Cardiac muscle cell (in vitro differentiated cells and primary cell): ENCODE measurements at places on chromosomes 6 and 20. TPM values are rescaled to one million over a fixed set of nuclear protein-coding genes. Genes with fewer than 3 reads are reported as not detected.

DNA sequence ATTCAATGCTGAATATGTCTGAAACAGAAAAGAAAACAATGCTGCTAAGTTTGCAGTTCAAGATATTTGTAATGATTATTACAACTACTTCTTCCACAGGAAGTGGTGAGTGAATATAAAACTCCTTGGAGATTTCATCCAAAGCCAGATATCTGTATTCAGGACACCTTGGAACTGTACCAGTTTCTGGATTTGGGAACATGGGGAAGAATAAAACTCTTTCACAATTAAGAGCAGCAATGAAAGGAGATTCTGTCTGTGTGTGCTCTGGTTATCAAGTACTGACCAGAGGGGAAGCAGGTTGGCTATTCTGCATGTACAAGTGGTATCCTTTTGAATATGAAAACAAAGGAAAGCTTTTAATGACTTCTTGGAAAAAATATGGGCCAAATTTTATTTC, 21.1 kb downstream of the ELOVL2 start:
- peaks cover 13% of the 10 kb centered on the region for H3K4me1 ChIP-seq
- H3K4me3 ChIP-seq: no peak overlapping the region
- no peaks in the 10 kb centered on the region for H3K36me3 ChIP-seq

- no peak overlapping the region for H3K4me3 ChIP-seq
- no peaks in the 10 kb centered on the region for H3K4me1 ChIP-seq
- no peak for DNase-seq
- no peaks in the 10 kb centered on the region for H3K36me3 ChIP-seq
- H3K27me3 ChIP-seq: no peaks in the 10 kb centered on the region
These were observed 79.3 kb downstream of the INSM1 start for GRCh38 chr20:20447196-20447595.

- H3K27me3 ChIP-seq: no peaks in the 10 kb centered on the region
- no peak overlapping the region for H3K27ac ChIP-seq
- H3K4me1 ChIP-seq: no peaks in the 10 kb centered on the region
- H3K4me3 ChIP-seq: no peak overlapping the region
These were observed 76.6 kb upstream of the HSF2 start for GRCh38 chr6:122322824-122323223.

GRCh38 chr6:134764741-134765140, 185.2 kb downstream of the ALDH8A1 start:
- DNase-seq: peak; percentile 51
- no peak overlapping the region for H3K27ac ChIP-seq
- peaks cover 6% of the 10 kb centered on the region for H3K4me1 ChIP-seq
- no peaks in the 10 kb centered on the region for H3K36me3 ChIP-seq
- no peak overlapping the region for H3K4me3 ChIP-seq

DNA sequence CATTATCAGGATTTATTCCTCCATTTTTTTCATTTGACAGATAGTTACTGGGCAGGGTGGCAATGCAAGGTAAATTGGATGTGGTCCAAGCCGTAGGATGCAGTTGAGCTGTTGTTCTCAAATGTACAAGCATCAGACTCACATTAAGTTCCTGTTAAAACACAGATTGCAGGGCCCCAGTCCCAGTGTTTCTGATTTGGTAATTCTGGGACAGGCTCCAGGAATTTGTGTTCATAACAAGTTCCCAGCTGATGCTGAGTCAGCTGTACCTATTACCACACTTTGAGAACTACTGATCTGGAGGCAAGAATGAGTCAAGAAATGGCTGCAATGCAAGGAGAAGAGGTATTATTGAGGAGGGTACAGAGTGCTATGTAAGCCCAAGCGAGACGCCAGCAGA, 11.7 kb downstream of the TMEM244 start:
- DNase-seq: peak; percentile 94
- no peak overlapping the region for H3K4me3 ChIP-seq
- H3K4me1 ChIP-seq: no peaks in the 10 kb centered on the region
- no peaks in the 10 kb centered on the region for H3K36me3 ChIP-seq

- no peak overlapping the region for H3K27ac ChIP-seq
- H3K36me3 ChIP-seq: no peaks in the 10 kb centered on the region
- no peak for DNase-seq
- peaks cover 26% of the 10 kb centered on the region for H3K27me3 ChIP-seq
- no peaks in the 10 kb centered on the region for H3K4me1 ChIP-seq
- no peak overlapping the region for H3K4me3 ChIP-seq
These were observed 172.8 kb upstream of the PMEPA1 start for GRCh38 chr20:57882451-57883161.

GRCh38 chr6:10081957-10082356, 332.9 kb downstream of the TFAP2A start:
- DNase-seq: no peak
- no peaks in the 10 kb centered on the region for H3K36me3 ChIP-seq
- no peaks in the 10 kb centered on the region for H3K4me1 ChIP-seq
- no peak overlapping the region for H3K27ac ChIP-seq
- H3K27me3 ChIP-seq: no peaks in the 10 kb centered on the region
- H3K4me3 ChIP-seq: no peak overlapping the region

DNA sequence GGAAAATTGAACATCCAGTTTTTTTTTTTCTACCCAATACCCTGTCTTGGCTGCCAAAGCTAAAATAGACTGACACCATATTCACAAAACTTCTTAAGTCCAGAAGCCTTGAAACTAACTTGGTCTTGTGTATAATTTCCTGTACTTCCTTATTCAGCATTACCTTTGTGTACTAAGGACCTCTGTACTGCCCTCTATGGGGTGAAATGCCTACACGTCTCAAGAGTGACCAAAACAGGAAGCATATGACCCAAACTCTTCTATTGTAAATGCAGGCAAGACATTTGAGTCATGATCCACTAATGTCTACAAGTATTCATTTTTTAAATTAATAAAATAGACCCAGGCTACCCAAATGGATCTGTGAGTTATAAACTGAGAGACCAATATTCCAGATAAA, 50.4 kb downstream of the HMGCLL1 start:
- H3K4me3 ChIP-seq: no peak overlapping the region
- peak; percentile 41 for DNase-seq
- no peaks in the 10 kb centered on the region for H3K4me1 ChIP-seq
- no peaks in the 10 kb centered on the region for H3K27me3 ChIP-seq
- no peak overlapping the region for H3K27ac ChIP-seq
- H3K36me3 ChIP-seq: no peaks in the 10 kb centered on the region

- peaks cover 23% of the 10 kb centered on the region for H3K4me1 ChIP-seq
- peak overlapping the region; percentile 99 for H3K27ac ChIP-seq
- peak; percentile 92 for DNase-seq
- H3K4me3 ChIP-seq: peak overlapping the region; percentile 76
These were observed 828 bp upstream of the DSTN start for GRCh38 chr20:17568972-17569521.

GRCh38 chr6:20117474-20117873, 94.8 kb downstream of the MBOAT1 start:
- DNase-seq: no peak
- no peaks in the 10 kb centered on the region for H3K36me3 ChIP-seq
- no peak overlapping the region for H3K4me3 ChIP-seq

GRCh38 chr20:49676581-49677291, 36.9 kb downstream of the B4GALT5 start:
- DNase-seq: no peak
- no peaks in the 10 kb centered on the region for H3K36me3 ChIP-seq
- H3K4me1 ChIP-seq: peaks cover 18% of the 10 kb centered on the region
- H3K27me3 ChIP-seq: no peaks in the 10 kb centered on the region
- H3K27ac ChIP-seq: no peak overlapping the region

- H3K27ac ChIP-seq: peak overlapping the region; percentile 46
- peak; percentile 91 for DNase-seq
- H3K36me3 ChIP-seq: peaks cover 3% of the 10 kb centered on the region
- H3K27me3 ChIP-seq: no peaks in the 10 kb centered on the region
These were observed 4.3 kb downstream of the GABBR1 start for GRCh38 chr6:29628419-29629281.

DNA sequence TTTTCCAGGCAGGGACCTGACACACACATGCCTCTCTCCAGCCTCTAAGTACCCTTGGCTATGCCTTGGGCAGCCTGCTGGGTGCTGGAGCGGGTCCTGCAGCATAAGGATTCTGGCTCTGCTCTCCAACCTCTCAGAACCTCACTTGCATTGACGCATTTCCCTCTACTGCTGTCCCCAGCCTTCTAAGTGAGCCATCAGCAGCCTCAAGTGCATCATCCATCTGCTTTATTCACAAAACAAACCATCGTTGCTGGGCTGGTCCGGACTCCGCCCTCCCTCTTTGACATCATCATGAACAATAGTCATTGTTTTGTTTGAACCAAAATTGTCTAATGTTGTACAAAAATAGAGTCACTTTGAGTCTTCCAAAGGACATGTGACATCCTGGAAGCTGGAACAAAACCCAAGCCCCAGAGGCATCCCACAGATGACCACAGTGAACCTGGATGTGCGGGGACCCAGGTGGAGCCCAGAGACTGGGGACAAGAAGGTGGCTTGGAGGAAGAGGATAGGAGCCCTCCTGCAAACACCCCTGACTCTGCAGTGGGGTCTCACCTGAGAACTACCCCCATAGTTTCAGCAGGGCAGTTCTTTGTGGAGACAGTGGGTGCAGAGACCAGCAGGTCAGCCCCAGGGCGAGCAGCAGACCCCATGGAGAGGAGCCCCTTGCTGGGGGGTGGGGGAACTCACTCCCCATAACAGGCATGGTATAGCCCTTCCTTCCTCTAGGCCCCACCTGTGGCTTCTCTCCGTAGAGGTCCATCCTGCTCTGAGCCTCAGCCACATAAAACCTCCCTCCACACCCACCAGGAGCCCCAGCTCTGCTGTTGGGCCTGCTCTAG, 230.1 kb downstream of the SYNDIG1 start:
- H3K27me3 ChIP-seq: peaks cover 9% of the 10 kb centered on the region
- H3K27ac ChIP-seq: no peak overlapping the region
- no peak overlapping the region for H3K4me3 ChIP-seq

- DNase-seq: no peak
- H3K4me3 ChIP-seq: no peak overlapping the region
These were observed 20.5 kb downstream of the ID4 start for GRCh38 chr6:19857703-19858102.

DNA sequence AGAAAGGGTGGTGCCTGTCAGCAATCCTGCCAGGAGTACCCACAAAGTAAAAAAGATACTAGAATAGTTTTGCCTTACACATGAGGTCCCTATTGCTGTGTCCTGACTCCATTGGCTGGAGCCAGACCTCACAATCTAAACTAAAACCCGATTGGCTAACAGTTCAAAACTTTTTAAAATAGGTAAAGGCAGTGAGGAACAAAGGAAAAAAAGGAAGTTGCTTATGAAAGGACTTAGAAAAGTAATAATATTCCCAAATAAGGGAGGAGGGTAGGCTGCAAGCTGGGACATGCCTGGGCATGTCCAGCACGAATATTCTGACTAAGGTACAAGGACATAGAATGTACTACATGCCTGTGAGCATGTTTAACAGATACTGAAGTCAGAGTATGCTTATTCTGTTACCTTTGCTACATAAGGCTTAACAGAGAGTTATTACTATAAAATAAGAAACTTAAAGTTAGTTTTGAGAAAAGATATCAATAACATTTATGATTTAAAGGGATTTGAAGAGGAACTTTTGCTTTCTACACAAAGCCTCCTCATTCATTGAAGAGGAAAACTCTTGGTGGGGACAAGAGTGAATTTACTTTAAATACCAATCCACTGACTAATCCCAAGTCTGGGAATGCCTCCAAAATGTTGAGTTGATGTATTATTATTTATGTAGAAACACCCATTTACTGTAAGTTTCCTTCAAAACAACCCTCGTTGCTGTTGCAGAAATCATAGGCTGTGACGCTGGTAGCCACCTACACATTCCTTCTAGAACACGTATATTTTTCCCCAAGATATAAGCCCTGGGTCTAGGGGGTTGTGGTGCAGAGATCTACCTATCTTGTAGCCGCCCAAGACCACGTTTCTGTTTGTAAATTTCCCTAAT, 8.2 kb upstream of the MTHFD1L start:
- no peaks in the 10 kb centered on the region for H3K36me3 ChIP-seq
- DNase-seq: peak; percentile 99
- no peaks in the 10 kb centered on the region for H3K27me3 ChIP-seq
- peaks cover 9% of the 10 kb centered on the region for H3K4me1 ChIP-seq
- H3K4me3 ChIP-seq: no peak overlapping the region

DNA sequence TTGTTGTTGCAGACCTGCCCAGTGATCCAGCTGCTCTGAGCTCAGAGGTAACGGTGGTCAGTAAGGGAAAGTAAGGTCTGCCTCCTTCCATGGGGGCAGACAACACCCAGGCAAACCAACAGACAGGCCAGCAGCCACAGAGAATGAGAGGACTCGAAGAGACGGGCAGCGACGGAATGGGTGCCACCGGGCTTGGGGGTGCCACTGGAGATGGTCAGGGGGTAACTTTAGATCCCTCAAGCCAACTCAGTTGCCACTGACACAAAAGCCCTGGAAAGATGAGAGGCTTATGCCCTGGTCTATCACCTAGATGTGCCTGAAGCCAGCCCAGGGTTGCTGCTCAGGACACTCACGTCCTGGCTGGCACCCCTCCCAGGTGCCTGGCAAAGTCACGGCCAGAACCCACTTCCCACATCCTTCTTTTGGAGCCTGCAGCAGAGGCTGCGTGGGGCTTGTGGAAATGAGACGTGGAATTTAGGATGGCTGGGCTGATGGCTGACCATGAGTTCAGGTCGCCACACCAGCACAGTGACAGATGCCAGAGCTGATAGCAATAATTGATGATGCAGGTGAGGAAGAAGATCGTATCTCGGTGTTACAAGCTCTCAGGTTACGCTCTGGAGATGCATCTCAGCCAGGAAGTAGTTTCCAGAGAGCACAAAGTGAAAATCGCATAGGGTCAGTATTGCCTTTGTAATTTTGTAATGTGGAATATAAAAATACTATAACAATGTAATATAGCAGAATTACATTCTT, 209.1 kb downstream of the SYNDIG1 start:
- H3K27me3 ChIP-seq: no peaks in the 10 kb centered on the region
- no peaks in the 10 kb centered on the region for H3K36me3 ChIP-seq
- no peaks in the 10 kb centered on the region for H3K4me1 ChIP-seq
- no peak for DNase-seq
- H3K27ac ChIP-seq: no peak overlapping the region

SLC17A3 gene
- not detected in 2 replicates for polyA plus RNA-seq

SLC52A3 gene
- polyA plus RNA-seq: not detected in 2 replicates

TBXT gene
- not detected in 2 replicates for polyA plus RNA-seq

EMILIN3 gene
- polyA plus RNA-seq: 0.45 and 0.54 TPM in 2 replicates

CFAP206 gene
- polyA plus RNA-seq: 0.40 TPM in 1 of 2 replicates, not detected in the other

PAX1 gene
- polyA plus RNA-seq: not detected in 2 replicates

ZSCAN31 gene
- 3.8 and 6.8 TPM in 2 replicates for polyA plus RNA-seq
